ENCODE measurements at places on chromosomes 4 and X.

DNA sequence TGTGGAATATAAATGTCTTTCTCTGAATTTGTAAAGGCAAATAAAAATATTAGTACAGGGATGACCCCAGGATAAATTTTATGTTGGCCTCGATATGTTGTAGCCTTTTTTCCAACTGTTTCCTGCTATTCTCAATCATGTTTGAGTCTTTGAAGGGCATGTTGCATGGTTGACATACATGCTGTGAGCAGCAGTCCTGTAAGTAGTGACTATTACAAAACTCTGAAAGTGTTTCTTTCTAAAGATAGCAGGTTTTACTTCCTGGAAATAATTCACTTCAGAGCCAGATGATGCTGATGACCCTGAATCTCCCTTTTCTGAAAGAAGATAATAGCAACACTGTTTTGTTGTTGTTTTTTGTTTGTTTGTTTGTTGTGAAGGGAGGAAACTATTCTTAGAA is 393.0 kb upstream of the GNPDA2 start:
- no peak for DNase-seq

GRCh38 chr4:134201216-134202161 is at the start of gene PABPC4L:
Gene PABPC4L (minus strand): TSS chr4:134201789. CDS start chr4:134201019, 770 bp downstream.
- DNase-seq, result no peak

DNA sequence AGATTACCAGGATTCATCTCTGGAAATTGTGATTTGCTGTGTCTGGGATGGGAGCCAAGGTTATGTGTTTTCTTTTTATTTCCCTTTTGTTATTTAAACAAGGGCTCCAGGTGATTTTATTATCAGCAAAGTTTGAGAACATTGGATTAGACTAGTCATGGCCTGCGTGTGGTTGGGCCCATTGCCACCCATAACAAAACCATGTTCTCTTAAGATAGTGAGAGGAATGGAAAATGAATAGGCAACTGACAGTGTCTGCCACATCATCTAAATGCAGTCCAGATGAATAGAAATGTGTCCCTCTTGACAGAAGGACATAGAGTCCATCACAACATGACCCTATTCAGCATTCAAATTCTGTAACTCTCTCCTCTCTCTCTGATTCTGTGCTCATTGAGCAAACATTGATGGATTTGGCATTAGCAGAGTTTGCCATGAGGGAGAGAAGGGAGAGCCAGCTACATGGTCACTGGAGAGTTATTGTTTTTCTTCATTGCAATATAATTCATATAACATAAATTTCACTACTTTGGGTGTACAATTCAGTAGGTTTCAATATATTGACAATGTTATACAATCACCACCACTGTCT is 11.7 kb downstream of the XK start:
- DNase-seq, result no peak

- no peak for DNase-seq
Observed at GRCh38 chrX:24335871-24336270, 22.0 kb upstream of the SUPT20HL2 start.

DNA sequence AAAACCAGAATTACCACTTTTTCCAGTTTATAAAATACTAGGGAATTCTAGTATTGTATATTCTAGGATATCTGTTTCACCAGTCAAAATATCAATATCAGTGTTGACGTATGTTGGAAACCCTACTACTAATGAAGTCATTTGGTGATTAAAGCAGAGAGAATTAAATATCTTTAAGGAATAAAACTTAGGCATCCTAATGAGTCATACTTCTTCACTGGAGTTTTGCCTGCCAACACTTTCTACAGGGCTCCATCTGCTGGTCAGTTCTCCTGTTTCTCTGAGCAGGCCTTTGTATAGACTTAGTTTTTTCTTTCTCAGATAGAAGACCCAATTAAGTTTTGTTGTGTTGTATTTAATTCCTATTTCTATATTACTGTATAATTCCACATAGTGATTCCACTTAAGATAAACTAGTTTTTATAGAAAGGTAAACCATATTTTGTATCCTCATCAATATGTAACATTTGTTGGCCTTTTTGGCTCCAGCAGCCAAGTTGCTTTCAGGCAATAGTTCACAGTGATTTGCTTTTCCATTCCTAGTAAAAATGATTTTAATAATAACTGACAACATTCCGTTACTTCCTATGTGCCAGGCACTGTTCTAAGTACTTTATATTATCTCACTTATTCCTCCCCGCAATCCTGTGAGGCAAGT is 3.5 kb downstream of the AP1AR start:
- DNase-seq, result peak; percentile 43

- no peak for DNase-seq
Observed at GRCh38 chr4:165766018-165766417, 107.0 kb upstream of the TLL1 start.

- DNase-seq, result no peak
Observed at GRCh38 chr4:114384629-114385028, 214.0 kb upstream of the UGT8 start.

GRCh38 chrX:114127411-114128025 is 456.4 kb upstream of the HTR2C start:
- DNase-seq, result no peak

DNA sequence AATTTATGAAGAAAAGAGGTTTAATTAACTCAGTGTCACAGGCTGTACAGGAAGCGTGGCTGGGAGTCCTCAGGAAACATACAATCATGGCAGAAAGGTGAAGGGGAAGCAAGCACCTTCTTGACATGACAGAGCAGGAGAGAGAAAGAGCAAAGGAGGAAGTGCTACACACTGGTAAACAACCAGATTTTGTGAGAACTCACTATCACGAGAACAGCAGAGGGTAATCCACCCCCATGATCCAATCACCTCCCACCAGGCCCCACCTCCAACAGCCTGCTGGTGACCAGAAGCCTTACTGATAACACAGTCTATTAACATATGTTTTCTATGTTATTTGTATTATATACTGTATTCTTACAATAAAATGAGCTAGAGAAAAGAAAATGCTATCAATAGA is 254.8 kb downstream of the PCDH10 start:
- no peak for DNase-seq

GRCh38 chrX:154436374-154436982 is 476 bp upstream of the GDI1 start:
- DNase-seq, result peak; percentile 32

- no peak for DNase-seq
Observed at GRCh38 chr4:138560448-138560847, 318.3 kb upstream of the SLC7A11 start.

DNA sequence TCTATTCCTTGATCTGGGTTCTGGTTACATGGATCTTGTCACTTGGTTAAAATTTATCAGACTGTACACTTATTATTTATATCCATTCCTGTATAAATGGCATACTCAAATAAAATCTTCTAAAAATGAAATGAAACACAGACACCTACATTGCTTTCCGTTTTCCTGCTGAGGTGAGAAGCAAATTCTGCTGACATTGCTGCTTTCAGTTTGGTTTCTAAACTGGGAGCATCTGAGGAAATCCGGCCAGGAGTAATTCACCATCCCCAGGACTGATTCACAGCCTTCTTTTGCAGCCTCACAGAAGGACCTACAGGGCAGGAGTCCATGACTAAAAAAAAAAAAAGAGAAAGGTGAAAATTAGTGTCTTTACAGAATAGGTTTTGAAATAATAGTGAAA is 93.6 kb downstream of the CORIN start:
- no peak for DNase-seq

DNA sequence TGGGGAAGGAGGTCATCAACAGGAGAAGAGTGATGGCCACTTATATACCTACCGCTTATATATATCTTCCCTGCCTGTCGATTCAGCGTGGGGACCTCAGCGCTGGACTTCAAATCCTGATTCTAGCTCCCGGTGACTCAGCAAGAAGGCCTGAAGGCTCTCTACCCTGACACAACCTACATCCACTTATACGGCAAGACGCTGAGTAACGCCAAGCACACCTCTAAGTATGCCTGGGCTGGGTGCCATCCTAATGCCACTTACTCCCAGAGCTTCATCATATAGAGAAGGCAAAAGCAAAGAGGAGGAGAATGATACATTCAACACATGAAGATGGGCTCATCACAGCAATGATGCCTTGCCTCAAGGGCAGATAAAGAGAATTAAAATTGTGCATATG is 198.3 kb downstream of the CHIC2 start:
- DNase-seq, result no peak

DNA sequence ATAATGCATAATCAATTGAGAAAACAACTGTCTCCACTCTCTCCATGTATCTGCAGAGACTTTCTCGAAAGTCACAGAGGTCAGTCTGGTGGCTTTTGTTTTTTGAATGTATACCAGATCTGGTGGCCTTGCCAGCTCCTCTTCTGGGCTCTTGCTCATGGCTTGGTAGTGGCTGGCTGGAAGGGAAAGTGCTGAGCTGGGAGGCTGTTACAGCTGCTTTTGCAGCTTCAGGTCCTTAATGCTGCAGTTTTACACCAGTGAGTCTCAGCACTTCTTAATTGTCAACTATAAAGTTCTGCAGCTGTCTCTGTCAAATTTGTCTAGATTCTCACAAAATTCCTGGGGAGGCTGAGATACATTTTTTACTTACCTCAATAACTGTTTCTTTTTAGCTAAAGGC is 390.0 kb downstream of the GRXCR1 start:
- DNase-seq, result no peak

DNA sequence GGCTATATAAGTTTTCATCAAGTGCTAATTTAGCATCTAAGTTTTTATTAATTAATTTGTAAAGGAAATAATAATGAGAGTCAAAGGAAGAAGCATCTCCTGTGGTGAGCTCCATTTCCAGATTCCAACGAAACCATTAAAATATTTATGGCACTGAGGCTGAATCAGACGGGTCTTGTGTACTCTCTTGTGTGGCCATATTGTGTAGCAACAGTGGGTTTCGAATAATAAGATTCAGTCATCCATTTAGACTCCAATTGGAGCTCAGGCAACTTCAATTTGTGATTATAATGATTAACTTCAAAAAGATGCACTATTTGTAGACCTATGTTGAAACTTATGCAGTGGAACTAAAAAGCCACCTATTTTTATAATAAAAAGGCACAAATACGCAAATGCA is 82.4 kb downstream of the SNCA start:
- no peak for DNase-seq

- DNase-seq, result no peak
Observed at GRCh38 chr4:76302826-76303438, 3.6 kb upstream of the STBD1 start.

DNA sequence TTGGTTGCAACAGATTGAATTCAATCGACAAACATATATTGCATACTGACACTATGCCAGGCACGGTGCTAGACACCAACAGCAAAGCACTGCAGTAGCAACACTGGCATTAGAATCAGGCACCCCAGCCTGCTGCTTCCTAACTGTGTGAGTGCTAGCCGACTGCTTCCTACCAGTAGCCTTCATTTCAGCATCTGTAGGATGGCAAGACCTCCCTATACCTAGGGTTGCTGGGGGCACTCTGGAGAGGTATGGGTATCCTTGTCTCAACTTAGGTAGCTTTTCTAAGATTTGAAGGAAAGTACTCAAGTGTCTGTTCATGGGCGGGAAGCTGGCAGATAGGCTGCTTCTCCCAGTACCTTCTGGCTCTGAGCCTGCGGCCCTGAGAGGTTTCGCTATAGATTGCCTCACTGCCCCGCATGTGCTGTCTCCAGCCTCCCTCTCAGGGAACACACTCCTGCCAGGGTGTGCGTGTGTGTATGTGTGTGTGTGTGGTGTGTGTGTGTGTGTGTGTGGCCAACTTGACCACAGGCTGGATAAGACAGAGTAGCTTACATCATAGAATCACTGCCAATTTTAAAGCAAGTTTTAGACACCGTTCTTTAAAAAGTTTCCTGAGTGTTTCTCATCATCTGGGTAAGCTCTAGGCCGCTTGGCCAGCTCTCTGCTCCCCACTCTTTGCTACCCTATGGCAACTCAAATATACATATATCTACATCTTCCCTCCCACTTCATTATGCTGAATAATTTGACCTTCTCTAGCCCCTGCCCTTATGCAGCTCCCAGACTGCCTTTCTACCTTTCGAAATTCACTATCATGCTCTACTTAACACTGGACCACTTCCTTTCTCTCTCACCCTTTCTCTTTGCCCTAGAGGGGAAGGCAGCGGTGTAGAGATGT is 97.0 kb upstream of the PJA1 start:
- no peak for DNase-seq

DNA sequence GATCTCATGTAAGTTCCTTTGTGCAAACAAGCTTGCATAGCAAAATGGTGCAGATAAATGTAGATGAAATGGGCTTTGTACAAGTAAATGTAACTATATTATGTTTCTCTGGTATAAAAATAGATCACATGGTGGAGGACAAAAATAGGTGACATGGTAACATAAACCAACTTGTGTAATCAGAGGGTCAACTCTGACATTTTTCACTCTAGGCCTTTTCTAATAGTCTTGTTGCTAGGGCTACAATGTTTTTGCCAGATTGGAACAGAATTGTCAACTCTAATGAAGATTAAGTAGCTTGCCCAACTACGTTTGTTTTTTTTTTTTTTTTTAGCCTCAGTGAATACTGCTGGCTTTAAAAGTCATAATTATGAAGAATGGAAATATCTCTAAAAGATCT is 11.5 kb downstream of the MAD2L1 start:
- DNase-seq, result no peak

- DNase-seq, result no peak
Observed at GRCh38 chr4:175947117-175947722, 118.4 kb upstream of the WDR17 start.

GRCh38 chrX:17021851-17022604 is 75.6 kb downstream of the REPS2 start:
- DNase-seq, result no peak

- DNase-seq, result no peak
Observed at GRCh38 chr4:2051086-2051485, 8.0 kb upstream of the NAT8L start.

- no peak for DNase-seq
Observed at GRCh38 chrX:132365490-132365889, 123.3 kb downstream of the MBNL3 start.

DNA sequence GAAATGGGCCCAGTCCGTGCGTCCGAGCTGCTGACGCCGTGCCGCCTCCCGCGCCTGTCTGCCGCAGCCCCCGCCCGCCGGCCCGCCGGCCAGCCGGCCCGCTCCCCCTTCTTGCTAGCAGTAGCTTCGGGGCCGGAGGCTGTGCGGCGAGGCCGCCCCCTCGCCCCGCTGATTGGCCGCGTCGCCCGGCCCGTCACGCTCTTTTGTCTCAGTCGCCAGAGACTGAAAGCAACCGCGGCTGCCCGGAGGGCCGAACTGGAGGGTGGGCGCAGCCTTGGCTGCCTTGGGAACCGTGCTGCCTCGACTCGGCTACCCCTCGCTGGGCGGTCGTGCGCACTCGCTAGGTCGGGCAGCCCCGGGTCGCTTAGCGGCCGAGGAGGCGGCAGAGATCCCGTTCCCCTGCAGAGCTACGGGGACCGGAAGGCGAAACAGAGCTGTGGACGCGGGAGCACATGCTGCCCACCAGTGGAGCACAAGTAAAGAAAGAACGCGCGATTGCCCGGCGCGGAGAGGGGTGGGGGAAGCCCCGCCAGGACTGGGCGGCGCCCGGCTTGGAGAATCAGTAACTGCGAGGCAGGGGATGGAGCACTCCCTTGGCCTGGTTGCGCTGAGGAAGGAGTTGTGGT is at the start of gene ZCCHC18:
Gene ZCCHC18, plus strand, starts transcription at position 198 of the 626 bp plus-strand sequence. CDS start 1,589 bp downstream, outside the sequence.
- peak; percentile 12 for DNase-seq

GRCh38 chr4:111283066-111283677 is 660.3 kb upstream of the PITX2 start:
- no peak for DNase-seq

All from effector memory CD8-positive, alpha-beta T cell (primary cell).